Common myeloid progenitor, CD34-positive (primary cell): ENCODE measurements at places on chromosomes 3 and 15.
A peak's percentile ranks its signal among the peaks of the same experiment; 100 is the strongest.

DNA sequence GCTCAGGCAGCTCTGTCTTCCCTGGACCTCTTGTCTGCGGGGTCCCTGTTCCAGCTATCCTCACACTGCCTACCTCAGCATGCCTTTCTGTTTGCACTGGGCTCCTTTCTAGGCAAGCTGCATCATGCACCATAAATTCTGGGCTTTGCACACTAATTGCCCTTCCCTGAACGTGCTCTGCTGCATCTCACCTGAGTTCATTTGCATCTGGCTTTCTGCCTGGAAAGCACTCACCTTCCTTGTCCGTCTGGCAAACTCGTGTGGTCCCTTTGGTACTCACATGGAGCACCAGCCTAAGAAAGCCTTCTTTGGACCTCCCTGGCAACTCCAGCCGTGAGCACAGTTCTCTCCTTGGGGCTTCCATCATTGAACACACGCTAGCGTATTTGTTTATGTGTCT lies 365.6 kb downstream of the SV2B start:
- H3K27me3 ChIP-seq: no peaks in the 10 kb centered on the region
- H3K27ac ChIP-seq: no peak overlapping the region
- no peaks in the 10 kb centered on the region for H3K4me1 ChIP-seq
- no peaks in the 10 kb centered on the region for H3K36me3 ChIP-seq
- no peak for DNase-seq

- no peak for DNase-seq
- no peak overlapping the region for H3K4me3 ChIP-seq
- no peak overlapping the region for H3K27ac ChIP-seq
- no peaks in the 10 kb centered on the region for H3K4me1 ChIP-seq
These were observed 34.1 kb upstream of the NMD3 start for GRCh38 chr3:161187046-161187445.

- no peak overlapping the region for H3K27ac ChIP-seq
- no peak for DNase-seq
- H3K36me3 ChIP-seq: no peaks in the 10 kb centered on the region
- peaks cover 8% of the 10 kb centered on the region for H3K4me1 ChIP-seq
- H3K4me3 ChIP-seq: no peak overlapping the region
These were observed 33.2 kb downstream of the ZDHHC19 start for GRCh38 chr3:196177967-196178366.

- no peaks in the 10 kb centered on the region for H3K4me1 ChIP-seq
- DNase-seq: no peak
- H3K27ac ChIP-seq: no peak overlapping the region
- H3K4me3 ChIP-seq: no peak overlapping the region
- H3K27me3 ChIP-seq: no peaks in the 10 kb centered on the region
These were observed 222.4 kb downstream of the RYR3 start for GRCh38 chr15:33533197-33533596.

- no peak overlapping the region for H3K4me3 ChIP-seq
- DNase-seq: no peak
- no peaks in the 10 kb centered on the region for H3K27me3 ChIP-seq
- no peaks in the 10 kb centered on the region for H3K36me3 ChIP-seq
These were observed 27.6 kb downstream of the ALS2CL start for GRCh38 chr3:46665763-46666452.

- H3K4me1 ChIP-seq: no peaks in the 10 kb centered on the region
- H3K36me3 ChIP-seq: no peaks in the 10 kb centered on the region
- no peak overlapping the region for H3K27ac ChIP-seq
- no peak overlapping the region for H3K4me3 ChIP-seq
- DNase-seq: no peak
- no peaks in the 10 kb centered on the region for H3K27me3 ChIP-seq
These were observed 27.2 kb upstream of the ADAMTS7 start for GRCh38 chr15:78838489-78838888.

- no peak overlapping the region for H3K4me3 ChIP-seq
- peaks cover 4% of the 10 kb centered on the region for H3K4me1 ChIP-seq
- no peaks in the 10 kb centered on the region for H3K36me3 ChIP-seq
These were observed 61.7 kb downstream of the FSIP1 start for GRCh38 chr15:39720621-39721611.

GRCh38 chr3:168336276-168336675 lies 240.6 kb upstream of the GOLIM4 start:
- H3K36me3 ChIP-seq: no peaks in the 10 kb centered on the region
- H3K4me3 ChIP-seq: peak overlapping the region; percentile 15
- H3K27me3 ChIP-seq: no peaks in the 10 kb centered on the region
- peaks cover 17% of the 10 kb centered on the region for H3K4me1 ChIP-seq
- peak; percentile 64 for DNase-seq

DNA sequence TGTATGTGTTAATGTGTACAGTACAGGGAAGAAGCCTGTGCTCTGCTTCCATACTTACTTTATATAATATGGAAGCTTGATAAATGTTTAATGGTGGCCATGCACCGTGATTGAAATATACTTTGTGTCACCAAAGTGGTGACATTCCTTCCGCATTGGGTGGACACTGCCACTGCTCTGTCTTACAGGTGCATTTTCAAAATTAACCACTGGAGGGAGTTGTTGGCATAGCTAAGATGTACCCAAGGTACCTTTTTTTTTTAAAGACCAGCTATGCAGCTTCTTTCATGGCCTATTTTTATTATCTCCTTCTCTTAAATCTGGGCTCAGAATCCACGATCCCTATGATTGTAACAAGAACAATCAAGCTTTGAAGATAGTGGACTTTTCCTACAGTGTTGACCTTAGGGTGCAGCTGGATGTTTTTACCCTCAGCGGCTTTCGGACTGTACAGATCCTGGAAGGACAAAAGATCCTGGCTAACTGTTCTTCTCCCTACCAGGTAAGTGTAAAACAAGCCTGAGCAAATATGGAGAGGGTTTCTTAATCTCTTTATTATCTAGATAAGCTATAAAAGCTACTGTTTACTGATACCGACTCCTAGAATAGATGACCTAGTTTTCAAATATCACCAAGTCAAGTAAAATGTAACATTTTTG lies 21.6 kb upstream of the PAK6 start:
- H3K27ac ChIP-seq: no peak overlapping the region
- peaks cover 17% of the 10 kb centered on the region for H3K36me3 ChIP-seq
- H3K4me3 ChIP-seq: no peak overlapping the region
- no peaks in the 10 kb centered on the region for H3K27me3 ChIP-seq
- peak; percentile 87 for DNase-seq

- no peak overlapping the region for H3K27ac ChIP-seq
- DNase-seq: no peak
These were observed 267.8 kb upstream of the NDN start for GRCh38 chr15:23954931-23955330.

GRCh38 chr3:186534113-186534669 lies 10.0 kb downstream of the CRYGS start:
- H3K27me3 ChIP-seq: no peaks in the 10 kb centered on the region
- H3K4me1 ChIP-seq: peaks cover 64% of the 10 kb centered on the region
- H3K27ac ChIP-seq: no peak overlapping the region
- H3K4me3 ChIP-seq: no peak overlapping the region
- no peaks in the 10 kb centered on the region for H3K36me3 ChIP-seq
- DNase-seq: peak; percentile 50

- H3K36me3 ChIP-seq: no peaks in the 10 kb centered on the region
- no peak overlapping the region for H3K4me3 ChIP-seq
- no peak overlapping the region for H3K27ac ChIP-seq
- H3K27me3 ChIP-seq: peaks cover 21% of the 10 kb centered on the region
- no peak for DNase-seq
- peaks cover 2% of the 10 kb centered on the region for H3K4me1 ChIP-seq
These were observed 5.1 kb downstream of the CHRD start for GRCh38 chr3:184384856-184385422.

- peak overlapping the region; percentile 93 for H3K27ac ChIP-seq
- no peaks in the 10 kb centered on the region for H3K27me3 ChIP-seq
- H3K36me3 ChIP-seq: no peaks in the 10 kb centered on the region
- peaks cover 46% of the 10 kb centered on the region for H3K4me1 ChIP-seq
- peak; percentile 96 for DNase-seq
These were observed 63.6 kb upstream of the MBNL1 start for GRCh38 chr3:152205097-152205593.

- no peak for DNase-seq
- peaks cover 4% of the 10 kb centered on the region for H3K27me3 ChIP-seq
- peaks cover 3% of the 10 kb centered on the region for H3K4me1 ChIP-seq
- no peaks in the 10 kb centered on the region for H3K36me3 ChIP-seq
These were observed 5.8 kb upstream of the ANKDD1A start for GRCh38 chr15:64905941-64906340.
